ENCODE measurements at places on chromosomes 6 and 20. TPM values are rescaled to one million over a fixed set of nuclear protein-coding genes. Genes with fewer than 3 reads are reported as not detected.

DNA sequence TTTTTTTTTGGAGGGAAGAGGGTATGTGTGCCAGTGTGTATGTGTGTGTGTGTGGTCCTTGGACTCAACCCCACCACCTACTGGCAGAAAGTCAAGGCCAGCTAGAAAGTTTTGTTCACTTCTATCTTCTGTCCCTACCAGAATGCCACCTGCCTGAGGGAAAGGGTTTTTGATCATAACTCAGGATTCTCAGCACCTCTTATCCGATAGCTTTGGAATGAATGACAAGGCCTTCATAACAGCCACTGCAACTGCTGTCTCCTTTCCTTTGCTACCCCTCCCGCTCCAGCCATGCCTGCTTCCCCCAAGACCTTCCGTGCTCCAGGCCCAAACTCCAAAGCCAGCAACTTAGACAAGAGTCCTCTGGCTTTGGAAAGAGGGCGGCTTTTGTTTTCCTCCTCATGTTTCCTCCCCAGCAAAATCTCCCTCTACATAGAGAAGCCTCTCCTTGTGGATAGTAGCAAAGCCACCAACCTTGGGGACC, 18.7 kb downstream of the BTN3A1 start:
- DNase-seq, result no peak

- no peak for DNase-seq
Measured at GRCh38 chr20:48489656-48490055, 338.1 kb downstream of the PREX1 start.

GRCh38 chr6:22418714-22419113, 121.9 kb upstream of the PRL start:
- DNase-seq, result no peak

DNA sequence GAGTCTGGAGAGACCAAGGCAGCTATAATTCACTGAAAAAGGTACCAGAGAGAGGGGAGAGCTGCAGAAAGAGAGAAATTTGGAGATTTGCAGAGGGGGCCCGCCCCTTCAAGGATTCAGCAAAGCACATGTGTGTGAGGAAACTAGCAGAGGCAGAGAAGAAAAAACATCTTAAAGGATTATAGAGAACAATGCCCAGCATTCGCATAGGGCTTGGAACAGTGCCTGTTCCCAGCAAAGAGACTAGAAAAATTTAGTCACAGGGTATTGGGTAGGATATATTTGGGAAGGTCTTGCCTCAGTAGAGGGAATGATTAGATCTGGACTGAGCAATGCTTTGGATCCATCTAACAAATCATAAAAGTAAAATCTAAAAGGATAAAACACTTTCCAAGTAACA, 44.0 kb downstream of the SRPK1 start:
- DNase-seq, result no peak

GRCh38 chr20:24444526-24445190, 24.8 kb upstream of the SYNDIG1 start:
- DNase-seq, result no peak

- no peak for DNase-seq
Measured at GRCh38 chr20:48626226-48626937, 201.4 kb downstream of the PREX1 start.

GRCh38 chr6:46174904-46175303, 4.1 kb upstream of the ENPP5 start:
- no peak for DNase-seq

- DNase-seq, result no peak
Measured at GRCh38 chr6:155078331-155078745, 83.2 kb downstream of the TIAM2 start.

- no peak for DNase-seq
Measured at GRCh38 chr6:4415549-4415948, 280.2 kb upstream of the ECI2 start.

DNA sequence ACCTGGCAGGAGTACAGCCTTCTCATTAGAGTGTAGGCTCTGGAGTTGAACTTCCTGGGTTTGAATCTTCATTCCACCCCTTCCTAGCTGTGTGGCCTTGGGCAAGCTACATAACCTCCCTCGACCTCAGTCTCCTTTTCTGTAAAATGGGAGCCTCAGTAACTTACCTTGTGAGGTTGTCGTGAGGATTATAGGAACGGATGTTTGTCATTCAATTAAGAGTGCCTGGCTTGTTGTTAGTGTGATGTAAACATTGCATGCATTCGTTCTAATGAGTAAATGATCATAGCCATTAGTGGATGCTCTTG, 45.2 kb downstream of the TOX2 start:
- no peak for DNase-seq

GRCh38 chr20:45187693-45188092, 13.0 kb downstream of the PI3 start:
- DNase-seq, result no peak

GRCh38 chr6:123928529-123928928, 124.9 kb downstream of the NKAIN2 start:
- DNase-seq, result no peak

DNA sequence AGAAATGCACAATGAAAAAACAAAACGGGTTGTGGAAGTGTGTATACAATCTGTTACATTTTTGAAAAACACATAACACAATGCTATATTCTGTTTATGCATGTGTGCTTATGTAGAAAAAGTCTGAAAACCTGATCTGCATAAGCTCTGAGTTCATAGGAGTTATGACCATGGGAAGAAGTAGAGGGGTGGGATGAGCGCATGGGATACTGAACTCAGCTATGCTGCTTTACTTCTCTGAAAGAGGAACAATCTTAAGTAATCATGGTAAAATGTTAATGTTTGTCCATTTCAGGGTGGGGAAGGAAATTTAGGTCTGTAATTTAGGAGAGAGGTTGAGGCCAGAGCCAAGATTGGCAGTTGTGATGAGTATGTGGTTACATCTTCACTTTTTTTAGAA, 126.8 kb downstream of the MTHFD1L start:
- DNase-seq, result no peak

DNA sequence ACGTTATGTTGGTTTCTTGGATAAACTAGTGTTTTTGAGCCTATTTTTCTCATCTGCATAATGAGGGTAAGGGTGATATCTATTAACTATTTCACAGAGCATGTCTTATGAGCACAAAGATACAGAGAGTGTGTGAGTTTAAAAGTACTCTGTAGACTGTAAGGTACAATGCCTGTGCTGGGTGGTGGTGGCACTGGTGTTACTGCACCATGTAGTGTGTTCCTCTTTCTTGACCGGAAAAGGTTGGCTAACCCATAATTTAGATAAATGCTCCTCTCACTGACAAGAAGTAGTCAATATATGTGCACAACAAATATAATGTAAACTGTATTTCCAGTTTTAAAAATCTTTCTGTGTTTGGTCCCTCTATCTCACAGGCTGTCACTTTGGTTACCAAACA, 116.2 kb upstream of the MMS22L start:
- DNase-seq, result no peak

- DNase-seq, result no peak
Measured at GRCh38 chr6:85163156-85164080, 286.5 kb upstream of the NT5E start.

- DNase-seq, result no peak
Measured at GRCh38 chr6:4125933-4126864, 9.2 kb downstream of the ECI2 start.

GRCh38 chr6:23566418-23566817, 559.6 kb upstream of the NRSN1 start:
- no peak for DNase-seq

- no peak for DNase-seq
Measured at GRCh38 chr6:10382728-10383330, 32.0 kb downstream of the TFAP2A start.

GRCh38 chr6:39088331-39088730, 26.7 kb downstream of the SAYSD1 start:
- no peak for DNase-seq

- DNase-seq, result no peak
Measured at GRCh38 chr6:111573892-111574797, 31.5 kb downstream of the TRAF3IP2 start.

DNA sequence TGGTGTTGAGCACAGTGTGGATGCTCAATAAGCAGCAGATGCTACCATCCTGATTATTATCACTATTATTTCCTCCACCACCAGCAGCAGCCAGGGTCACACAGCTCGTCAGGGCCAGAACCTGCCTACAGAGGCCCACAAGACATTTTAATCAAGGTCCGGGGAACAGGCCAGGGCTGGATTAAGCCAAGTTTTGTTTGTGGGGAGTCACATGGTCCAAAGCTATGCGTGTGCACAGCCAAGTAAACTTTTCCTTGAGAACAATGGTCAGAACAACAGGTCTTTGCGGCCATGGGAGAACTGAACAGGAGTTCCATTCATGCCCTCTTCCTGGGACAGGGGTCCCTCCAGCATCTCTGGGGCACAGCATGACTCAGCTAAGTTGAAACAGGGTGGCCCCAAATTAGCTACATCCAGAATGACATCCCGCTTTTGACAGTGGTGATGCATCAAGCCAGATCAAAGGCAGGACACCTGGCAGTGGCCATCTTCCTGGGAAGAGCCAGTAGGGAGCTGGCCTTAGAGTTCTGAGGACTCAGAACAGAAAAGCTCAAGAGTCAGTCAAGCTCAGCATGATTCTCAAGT, 11.7 kb downstream of the SNTA1 start:
- DNase-seq, result no peak

- DNase-seq, result no peak
Measured at GRCh38 chr6:130132286-130132701, 90.5 kb downstream of the SAMD3 start.

- DNase-seq, result no peak
Measured at GRCh38 chr6:154386848-154387717, 30.5 kb upstream of the IPCEF1 start.

- peak; percentile 88 for DNase-seq
Measured at GRCh38 chr20:3045042-3045815, 623 bp upstream of the MRPS26 start.

GRCh38 chr20:19605786-19606485, 152.1 kb upstream of the RIN2 start:
- DNase-seq, result no peak

DNA sequence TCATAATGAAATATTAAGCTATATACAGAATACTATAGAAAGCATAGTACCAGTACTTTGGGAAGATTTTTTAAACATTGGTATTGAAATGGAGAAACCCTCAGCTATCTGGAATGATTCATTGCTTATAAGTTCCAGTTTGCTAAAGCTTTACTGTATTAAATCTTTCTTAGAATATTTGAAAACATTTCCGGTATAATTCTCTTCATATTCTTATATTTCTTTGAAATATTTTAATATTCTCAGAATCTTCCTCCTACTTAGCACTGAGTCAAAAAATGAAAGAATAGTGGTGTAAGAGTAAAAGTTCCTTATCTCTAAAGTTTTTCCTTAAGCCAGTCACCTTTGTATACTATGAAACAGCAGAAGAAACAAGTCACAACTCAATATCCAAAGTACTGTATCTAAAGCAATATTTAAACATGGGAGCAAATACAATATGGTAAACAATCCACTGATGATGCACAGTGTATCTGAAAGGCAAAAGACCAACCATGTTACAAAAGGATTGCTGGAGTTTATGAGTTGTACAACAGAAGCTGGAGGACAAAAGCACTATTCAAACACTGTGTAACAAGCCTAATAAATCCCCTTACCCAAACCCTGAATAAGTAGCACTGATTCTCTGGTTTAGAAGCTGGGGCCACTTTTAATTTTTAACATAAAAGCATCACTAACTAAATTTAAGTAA, 102.1 kb downstream of the PRDM1 start:
- no peak for DNase-seq

DNA sequence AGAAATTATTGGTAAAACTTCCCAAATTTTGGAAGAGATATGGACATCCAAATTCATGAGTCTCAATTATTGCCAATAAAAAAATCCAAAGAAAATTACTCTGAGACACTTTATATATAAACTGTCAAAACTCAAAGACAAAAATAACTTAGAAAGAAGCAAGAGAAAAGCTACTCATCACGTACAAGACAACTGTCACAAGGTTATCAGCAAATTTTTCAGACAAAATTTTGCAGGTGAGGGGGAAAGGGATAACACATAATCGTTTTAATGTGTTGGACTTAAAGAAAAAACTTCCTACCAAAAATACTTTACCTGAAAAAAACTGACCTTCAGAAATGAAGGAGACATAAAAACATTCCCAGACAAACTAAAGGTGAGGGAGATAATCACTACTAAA, 272.5 kb downstream of the THBS2 start:
- DNase-seq, result no peak

- no peak for DNase-seq
Measured at GRCh38 chr20:24656391-24656790, 187.0 kb downstream of the SYNDIG1 start.

GRCh38 chr20:19628570-19629134, 129.4 kb upstream of the RIN2 start:
- no peak for DNase-seq

DNA sequence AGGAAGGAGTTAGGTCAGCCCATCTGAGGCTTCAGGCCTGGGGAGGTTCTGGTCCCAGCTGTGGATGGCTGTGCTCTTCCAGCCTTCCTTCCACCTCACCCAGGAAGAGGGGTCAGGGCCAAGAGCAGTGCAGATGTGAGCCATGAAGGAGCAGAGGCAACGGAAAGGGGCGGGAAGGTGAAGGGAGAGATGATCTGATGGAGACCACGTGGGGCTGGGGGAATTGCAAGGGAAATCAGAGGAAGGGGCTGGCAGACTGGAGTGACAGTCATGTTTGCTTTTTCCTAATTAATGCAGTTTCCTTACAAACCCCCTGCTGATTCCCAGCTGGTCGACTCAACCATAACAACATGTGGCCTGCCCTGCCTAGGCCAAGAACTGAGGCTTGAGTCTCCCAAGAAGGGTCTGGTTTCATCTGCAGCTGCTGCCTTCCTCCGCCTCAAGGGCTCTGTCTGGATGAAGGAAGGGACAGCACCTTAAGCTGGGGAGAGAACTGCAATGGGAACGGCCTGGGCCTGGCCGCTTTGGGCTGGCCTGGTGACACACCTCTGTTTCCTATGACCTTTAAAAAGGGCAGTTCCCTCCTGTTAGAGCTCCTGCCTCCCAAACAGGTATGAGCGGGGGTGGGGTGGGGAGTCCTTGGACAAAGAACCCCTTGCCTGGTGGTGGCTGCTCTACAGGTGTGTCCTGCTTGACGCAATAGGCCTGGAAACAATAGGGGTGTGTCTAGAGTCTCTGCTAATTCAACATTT, 7.8 kb upstream of the MRPS18A start:
- no peak for DNase-seq

The CALHM4 gene
- total RNA-seq, result not detected

The HLA-DRA gene
- 99.2 TPM for total RNA-seq

The SNAI1 gene
- 0.73 TPM for total RNA-seq

The UST gene
- 4.4 TPM for total RNA-seq

The SLC52A3 gene
- total RNA-seq, result 2.7 TPM

The GINS1 gene
- total RNA-seq, result 0.73 TPM

The LKAAEAR1 gene
- total RNA-seq, result not detected

The COL21A1 gene
- total RNA-seq, result 20.0 TPM

The RIPOR2 gene
- 2.6 TPM for total RNA-seq

The MUCL3 gene
- not detected for total RNA-seq

The BNIP5 gene
- not detected for total RNA-seq
